Stimulated activated CD8-positive, alpha-beta memory T cell treated with anti-CD3 and anti-CD28 coated beads, Interleukin-7, amount 100 ng/mL, for 1 hour (primary cell): ENCODE measurements at places on chromosomes 3 and 15.

DNA sequence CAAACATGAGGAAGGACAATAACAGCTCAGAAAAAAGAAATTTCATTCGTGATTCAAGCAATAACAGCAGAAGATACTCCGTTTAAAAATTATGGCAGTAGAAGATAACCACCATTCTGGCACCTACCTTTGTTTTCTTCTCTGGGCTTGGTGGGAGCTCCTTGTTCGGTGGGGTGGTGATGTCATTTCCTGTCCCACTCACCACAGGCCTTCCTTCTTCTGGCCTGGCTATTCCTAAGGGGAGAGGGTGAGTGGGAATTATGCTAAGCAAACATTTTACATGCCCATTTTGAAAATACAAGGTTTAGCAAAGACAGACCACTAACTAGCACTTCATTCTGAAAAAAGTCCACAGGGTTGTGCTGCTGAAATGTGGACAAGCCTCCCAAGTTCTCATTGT, 74.4 kb downstream of the DHX30 start:
- DNase-seq: no peak

DNA sequence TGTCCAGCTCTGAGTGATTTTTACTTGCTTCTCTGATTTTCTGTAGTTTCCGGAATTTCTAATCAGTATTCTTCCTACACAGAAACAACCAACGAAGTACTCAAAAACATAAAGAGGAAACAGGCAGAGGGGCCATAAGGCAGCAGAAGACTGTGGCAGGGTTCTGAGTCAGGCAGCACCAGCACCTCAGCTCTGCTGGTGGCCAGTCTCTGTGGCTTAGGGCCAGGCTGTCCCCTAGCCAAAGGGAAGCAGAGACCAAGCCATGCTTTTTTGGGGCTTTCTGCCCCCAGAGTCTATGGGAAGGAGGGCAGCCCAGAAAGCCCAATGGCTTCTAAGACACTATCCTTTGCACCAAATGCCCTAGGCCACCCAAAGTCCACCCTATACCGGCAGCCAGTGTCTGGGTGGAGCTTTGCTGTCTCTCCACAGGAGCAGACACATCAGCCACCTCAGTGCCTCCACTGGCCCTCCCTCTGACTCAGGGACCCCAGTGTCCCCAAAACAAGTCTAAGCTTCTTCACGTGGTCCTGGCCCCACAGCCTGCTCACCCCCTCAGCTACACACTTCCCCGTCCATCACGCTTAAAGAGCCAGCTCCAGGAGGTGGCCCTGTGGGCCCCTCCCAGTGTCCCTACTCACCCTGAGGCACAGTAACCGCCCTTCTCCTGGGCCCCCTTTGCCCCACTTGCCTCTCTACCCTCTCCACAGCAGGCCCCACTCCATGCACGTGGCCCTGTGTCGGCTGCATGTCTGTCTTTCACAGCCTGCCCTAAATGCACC, 46.2 kb downstream of the CCDC12 start:
- no peak for DNase-seq

- DNase-seq: no peak
Observed at GRCh38 chr3:159186581-159186980, 384.7 kb downstream of the MFSD1 start.

- no peak for DNase-seq
Observed at GRCh38 chr15:33636234-33636633, 325.5 kb downstream of the RYR3 start.

DNA sequence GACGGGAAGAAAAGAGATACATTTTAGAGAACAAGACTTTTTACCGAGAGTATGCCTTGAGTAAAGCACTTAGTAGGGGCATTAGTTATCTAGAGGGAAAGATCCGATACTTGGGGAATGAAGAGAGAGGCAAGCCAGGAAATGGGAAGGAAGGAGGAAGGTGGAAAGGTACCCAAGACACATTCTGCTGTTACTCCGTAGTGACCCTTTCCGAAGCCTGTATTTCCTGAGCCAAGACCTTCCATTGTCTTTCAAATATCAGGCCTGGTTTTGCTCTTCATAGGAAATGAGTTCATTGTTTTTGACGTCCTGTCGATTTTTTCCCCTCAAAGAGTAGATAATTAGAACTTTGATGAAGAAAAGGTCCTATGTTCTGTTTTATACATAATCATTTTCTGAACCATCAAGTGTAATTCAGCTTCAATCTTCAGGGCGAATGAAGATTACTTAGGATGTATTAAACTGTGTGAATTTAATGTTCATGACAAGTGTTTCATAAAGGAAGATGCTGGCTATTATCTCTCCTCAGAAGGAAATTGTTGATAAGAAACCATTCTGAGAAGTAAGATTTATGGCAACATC, 95.7 kb downstream of the PPM1L start:
- no peak for DNase-seq
